ENCODE measurements at places on chromosomes 1 and 21.
A peak's percentile ranks its signal among the peaks of the same experiment; 100 is the strongest.

- no peak for DNase-seq
Measured at GRCh38 chr1:181104790-181105133, 16.3 kb downstream of the IER5 start.

- DNase-seq, result no peak
Measured at GRCh38 chr21:43276811-43277210, 108.0 kb downstream of the CRYAA start.

DNA sequence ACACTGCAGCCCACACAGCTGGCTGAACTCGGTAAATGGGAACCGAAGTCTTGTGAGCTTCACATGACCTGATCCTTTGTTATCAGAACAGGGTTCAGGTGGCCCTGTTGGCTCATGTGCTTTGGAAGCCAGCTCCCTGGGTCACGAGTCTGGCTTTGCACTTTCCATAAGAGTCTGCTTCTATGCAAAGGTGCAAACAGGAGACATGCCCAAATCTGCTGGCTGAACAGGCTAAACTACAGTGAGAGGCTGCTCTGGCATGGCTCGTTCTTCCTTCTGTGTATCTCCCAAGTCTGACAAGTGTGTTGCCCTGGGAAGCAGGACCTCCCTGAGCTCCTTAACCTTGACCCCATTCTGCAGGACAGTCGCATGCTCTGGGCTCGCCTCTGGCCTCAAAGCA, 549.6 kb downstream of the KIF26B start:
- no peak for DNase-seq

DNA sequence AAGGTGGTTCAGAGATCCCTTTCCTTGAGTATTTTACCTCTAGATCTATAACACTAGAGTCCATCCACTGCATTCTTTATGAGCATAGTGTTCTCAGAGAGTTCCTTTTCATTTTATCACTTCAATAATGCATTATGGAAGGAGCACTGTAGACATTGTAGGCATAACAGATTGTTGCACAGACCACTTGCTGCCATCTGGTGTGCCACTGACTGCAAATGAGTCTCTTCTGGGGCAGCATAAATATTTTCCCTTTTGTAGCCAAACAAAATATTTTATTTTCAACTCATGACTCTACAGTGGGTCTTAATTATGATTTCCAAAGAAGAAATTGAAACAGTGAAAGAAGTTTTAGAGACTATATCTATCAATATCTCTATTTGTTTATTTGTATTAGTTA, 290.4 kb downstream of the OLFM3 start:
- DNase-seq, result no peak

DNA sequence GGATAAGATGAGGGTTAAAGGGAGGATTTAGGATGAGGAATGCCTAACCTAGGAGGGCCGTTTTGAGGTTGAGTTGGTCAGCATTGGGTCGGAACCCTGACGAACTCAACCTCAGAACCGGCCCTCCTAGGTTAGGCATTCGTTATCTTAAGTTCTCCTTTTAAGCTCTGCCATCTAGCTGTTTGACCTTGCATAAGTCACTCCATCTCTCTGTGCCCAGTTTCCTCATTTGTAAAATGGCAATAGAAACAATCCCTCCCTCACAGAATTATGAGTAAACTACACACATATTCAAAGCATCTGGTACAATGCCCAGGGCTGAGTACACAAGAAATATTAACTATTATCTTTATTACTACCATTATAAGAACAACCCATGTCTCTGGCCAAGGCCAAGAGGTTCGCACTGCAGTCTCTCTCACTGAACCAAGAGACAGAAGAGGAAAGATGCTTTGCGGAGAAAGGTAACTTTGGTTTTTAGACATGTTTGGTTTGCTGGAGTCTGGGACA, 4.8 kb downstream of the ABCB10 start:
- DNase-seq, result no peak

DNA sequence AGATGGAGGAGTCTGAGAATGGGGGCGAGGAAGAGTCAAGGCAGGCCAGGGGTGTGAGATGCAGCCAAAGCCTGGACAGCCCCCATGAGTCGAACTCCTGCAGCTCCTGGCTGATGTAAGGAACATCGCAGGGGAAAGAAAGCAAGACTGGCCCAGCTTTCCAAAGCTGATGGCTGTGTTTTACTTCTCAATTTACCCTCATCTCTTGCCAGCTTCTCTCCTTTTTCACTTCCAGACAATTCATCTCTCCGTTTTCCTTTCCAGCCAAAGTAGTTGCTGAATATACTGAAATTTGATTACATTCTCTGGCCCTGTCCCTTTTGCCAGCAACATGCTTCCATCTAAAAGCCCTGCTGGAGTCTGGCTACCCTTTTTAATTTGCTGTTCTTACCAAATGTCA, 40.0 kb upstream of the UBE2U start:
- no peak for DNase-seq

- no peak for DNase-seq
Measured at GRCh38 chr1:201313086-201313485, 29.8 kb downstream of the PKP1 start.

GRCh38 chr1:51875291-51875772, 3.2 kb downstream of the NRDC start:
- no peak for DNase-seq

DNA sequence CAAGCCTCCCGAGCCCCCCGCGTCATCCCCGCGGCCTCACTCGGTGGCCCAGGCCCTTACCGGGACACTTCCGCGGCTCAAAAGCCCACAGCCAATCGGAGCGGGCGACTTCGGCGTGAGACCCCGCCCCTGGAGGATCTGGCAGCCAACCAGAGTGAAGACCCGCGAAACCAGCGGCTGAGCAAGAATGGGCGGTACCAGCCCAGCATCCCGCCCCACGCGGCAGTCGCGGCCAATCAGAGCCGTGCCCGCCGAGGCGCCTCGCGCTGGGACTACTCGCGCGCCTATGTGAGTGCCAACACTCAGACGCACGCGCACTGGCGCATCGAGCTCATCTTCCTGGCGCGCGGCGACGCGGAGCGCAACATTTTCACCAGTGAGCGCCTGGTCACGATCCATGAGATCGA, 22.5 kb downstream of the DISP3 start:
- no peak for DNase-seq

DNA sequence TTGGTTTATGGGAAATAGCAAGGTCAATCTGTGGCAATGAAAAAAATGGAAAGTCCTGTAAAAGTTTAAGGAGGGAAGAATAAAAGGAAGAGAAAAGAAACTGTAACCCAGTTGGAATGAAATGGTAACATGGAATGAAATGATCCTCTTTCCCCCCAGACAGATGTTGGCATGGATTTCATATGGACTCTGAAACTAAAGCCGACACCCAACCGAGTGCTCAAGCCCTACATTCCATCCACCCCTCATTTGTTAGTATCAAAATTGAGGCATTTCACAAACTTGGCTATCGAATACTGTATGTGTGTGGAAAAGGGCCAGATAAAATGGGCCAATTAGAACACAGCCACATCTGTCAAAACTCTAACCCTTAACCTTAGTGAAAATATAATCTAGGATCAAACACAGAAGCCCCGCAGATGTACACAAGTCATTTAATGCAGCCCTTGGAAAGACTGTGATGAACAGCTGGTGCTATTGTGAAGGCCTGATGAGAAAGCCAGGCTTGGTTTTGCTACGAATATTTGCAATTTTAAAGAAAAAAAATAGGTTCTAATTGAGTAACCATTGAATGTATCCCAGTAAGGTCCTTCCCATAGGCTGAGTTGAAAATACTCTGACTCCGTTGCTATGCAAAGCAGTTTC, 72.6 kb upstream of the RGL1 start:
- DNase-seq, result peak; percentile 13

DNA sequence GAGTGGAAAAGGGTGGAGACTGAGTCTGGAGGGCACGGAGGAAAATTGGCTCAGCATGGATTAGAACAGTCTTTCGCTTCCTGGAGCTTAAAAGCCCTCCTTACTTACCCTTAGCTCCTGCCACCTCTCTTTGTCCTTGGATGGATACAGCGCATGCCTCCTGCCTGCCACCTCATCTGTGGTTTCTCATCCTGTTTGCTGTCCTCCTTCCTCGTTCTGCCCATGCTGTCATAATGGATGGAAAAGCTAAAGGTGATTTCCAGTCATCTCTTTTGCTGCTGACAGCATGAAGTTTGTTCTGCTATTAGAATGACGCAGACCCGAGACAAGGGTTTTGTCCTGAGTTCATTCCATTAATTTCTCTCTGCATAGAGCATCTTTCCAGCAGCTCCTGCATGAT, 425.9 kb downstream of the KIF26B start:
- DNase-seq, result no peak

DNA sequence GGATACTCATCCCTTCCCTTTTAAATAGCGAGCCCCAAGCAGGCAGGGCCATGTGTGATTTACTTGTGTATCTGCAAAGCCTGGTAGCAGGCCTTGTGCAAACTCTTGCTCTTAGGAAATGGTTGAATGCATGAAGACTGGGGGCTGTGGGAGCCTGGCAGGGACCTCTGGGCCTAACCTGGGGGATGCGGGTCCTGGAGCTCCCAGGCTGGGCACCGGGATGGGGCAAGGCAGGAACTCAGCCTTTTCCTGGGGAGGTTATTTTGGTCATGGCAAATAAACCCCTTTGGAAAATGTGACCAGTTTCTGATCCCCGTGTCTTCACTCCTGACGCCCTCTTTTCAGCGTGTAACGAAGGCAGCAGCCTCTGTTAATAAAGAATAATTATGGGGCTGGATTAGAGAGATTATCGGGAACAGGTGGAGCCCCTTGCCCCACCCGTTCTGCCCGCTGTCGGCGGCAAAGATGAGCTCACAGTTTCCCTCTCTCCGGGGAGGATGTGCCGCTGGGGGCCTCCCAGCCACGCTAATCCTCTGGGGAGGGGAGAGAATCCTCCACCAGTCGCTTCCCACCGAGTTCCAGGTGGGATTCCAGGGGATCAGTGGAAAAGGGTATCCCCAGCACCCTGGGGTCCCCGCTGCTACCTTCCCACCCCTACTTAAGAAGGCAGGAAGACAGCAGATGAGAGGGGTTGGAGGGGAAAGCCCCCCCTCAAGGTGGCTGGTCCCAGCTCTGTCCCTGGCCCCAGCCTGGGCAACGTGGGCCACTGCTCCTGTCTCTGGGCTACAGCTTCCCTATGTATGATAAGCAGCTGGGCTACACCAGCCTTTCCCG, 69.7 kb upstream of the WNT4 start:
- no peak for DNase-seq

- no peak for DNase-seq
Measured at GRCh38 chr1:87398641-87399040, 70.0 kb downstream of the LMO4 start.

- no peak for DNase-seq
Measured at GRCh38 chr1:29557066-29557465, 320.7 kb downstream of the PTPRU start.

GRCh38 chr1:212484701-212485570, 52.2 kb downstream of the NENF start:
- DNase-seq, result no peak

DNA sequence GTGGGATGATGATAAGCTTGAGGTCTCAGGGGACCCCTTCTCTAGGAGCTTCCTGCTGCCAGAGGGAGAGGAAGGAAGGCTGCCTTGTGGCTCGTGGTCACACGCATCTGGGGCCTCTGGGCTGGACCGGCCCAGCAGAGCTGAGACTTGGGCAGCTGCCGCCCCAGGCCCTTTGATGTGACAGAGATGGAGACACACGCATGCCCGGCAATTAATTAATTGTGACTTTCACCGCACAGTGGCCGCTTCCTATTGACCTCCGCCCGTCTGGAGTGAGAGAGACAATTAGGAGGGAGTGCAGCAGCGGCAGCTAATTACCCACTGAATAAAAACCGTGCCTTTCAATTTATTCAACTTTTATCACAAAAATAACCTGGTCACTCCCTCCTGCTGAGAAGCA, 16.6 kb upstream of the C1QA start:
- no peak for DNase-seq

GRCh38 chr1:194309269-194309668, 1122.9 kb upstream of the B3GALT2 start:
- DNase-seq, result no peak

DNA sequence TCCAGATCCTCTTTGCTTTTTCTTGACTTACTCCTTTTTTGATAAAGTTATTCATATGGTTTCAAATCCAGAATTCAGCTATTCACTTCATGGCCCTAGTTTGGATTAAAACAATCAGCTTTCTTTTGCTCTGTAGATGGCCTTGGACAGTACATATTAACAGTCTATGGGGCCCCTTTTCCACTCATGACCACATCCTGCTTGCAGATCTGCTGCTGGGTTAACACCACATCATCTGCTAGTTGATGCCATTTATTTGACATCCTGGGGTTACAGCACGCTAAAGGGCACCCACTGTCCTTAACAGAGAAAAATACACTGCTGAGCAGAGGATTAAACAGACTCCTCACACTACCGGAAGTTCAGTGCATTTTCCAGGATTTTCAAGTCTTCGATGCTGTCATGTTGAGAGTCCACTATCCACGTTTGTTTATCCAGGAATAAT, 941 bp upstream of the IFI16 start:
- DNase-seq, result no peak

GRCh38 chr1:228415853-228416216, 826 bp downstream of the TRIM17 start:
- DNase-seq, result no peak

DNA sequence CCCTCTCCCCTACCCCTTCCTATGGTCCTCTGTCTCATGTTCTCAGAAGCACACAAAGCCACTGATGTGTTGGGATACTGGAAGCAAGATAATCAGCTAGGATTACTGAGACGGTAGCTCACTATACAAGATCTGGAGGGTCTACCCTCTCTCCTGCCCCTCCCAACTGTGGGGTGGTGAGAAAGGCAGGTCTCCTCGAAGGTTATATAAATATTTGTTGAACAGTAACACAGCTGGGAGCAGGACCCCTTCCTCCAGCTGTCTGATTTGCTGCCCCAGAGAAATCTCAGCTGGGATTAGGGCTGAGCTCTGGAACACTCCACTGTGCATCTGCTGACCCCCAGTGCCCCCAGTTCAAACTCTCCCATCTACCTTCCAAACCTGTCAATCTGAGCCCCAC, 94.2 kb upstream of the IPO9 start:
- DNase-seq, result no peak

GRCh38 chr21:25457411-25457810, 149.9 kb downstream of the MRPL39 start:
- DNase-seq, result no peak

GRCh38 chr1:6747674-6748073, 37.6 kb upstream of the CAMTA1 start:
- no peak for DNase-seq
